ENCODE measurements at places on chromosomes 12 and 14. TPM values are rescaled to one million over a fixed set of nuclear protein-coding genes. Genes with fewer than 3 reads are reported as not detected.

The LRP6 gene
- polyA plus RNA-seq: 25.6 TPM

The SCARB1 gene
- polyA plus RNA-seq: 12.6 TPM

The TGM1 gene
- 0.97 TPM for polyA plus RNA-seq

The REP15 gene
- 1.0 TPM for polyA plus RNA-seq

The SLC6A15 gene
- polyA plus RNA-seq: 0.01 TPM

The FBRSL1 gene
- polyA plus RNA-seq: 1.0 TPM

The ANKLE2 gene
- polyA plus RNA-seq: 78.8 TPM

The HOMEZ gene
- 16.0 TPM for polyA plus RNA-seq

The LTBR gene
- 67.2 TPM for polyA plus RNA-seq

The PPP1R13B gene
- polyA plus RNA-seq: 3.3 TPM

Measured in BJ (cell line).